Stimulated activated CD4-positive, alpha-beta T cell treated with anti-CD3 and anti-CD28 coated beads, Interleukin-4, amount 100 ng/mL, for 48 hours (primary cell): ENCODE measurements at places on chromosomes 16 and 17.

DNA sequence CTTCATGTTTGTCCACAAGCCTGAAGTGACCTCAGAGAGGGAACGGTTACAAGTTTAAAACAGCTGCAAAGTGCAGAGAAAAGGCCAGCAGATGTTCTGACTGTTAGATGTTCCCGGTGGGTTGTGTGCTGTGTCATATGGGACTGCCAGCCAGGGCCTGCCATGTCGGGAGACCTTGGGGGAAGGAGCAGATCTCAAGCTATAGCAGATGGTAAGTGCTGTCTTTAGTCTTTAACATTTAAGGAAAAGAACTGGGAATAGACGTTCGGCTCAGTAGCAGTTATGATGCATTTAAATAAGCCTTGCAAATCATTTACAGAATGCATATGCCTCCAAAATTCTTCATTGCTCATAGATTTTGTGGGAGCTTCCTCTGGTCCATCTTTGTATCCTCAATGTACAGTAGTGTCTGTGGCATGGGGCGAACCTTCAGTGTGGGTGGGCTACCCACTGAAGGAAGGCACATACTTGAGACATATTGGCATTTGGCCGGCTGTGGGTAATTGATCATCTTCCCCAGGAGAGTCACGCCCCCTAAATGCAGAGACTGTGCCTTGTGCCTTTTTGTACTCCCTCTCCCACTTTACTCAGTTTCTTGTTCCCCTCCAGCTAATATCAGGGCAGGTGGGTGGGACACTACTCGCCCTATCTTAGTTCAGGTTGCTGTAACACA is 131.9 kb downstream of the NPIPB5 start:
- DNase-seq, result no peak

DNA sequence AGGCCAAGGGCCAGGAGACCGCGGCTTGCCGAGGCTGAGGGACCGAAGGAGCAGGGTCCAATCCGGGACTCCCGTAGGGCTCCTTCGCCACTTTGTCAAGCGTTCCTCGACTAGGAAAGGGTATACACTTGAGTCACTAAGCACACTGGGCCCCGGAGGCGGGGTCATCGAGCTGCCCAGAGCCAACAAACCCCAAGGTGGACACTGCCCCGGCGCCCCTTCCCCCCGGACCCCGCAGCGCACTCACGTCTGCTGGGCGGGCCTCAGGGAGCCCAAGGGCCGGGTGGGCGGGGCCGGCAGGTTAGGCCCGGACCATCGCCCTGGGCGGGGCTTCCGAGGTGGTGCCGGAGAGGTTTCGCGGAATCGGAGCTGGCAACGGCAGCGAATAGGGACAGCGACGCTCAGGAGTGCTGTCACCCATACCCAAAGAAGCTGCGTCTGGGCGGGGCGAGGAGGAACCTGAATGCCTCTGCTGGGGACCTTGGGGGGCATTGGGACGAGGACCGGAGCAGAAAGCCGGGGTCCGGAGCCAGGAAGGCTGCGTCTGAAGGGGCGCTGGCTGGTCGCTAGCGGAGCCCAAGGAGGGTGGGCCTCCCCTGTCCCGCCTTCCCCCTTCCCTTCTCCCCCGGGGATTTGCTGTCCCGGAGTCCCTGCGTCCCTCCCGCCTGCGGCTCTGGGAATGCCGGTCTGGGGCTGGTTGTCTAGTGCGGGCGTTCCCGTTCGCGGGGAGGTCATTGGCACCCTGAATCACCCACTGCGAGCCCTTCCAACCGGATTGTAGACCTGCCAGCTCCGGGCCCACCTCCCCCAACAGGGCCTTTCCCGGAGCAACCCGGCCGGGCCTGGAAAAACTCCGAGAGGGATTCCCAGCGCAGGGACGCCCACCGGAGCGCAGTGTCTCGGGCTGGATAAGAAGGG is 118.2 kb upstream of the SMURF2 start:
- DNase-seq, result peak; percentile 74

- no peak for DNase-seq
These were observed 2.8 kb upstream of the PYCR1 start for GRCh38 chr17:81939881-81940385.

DNA sequence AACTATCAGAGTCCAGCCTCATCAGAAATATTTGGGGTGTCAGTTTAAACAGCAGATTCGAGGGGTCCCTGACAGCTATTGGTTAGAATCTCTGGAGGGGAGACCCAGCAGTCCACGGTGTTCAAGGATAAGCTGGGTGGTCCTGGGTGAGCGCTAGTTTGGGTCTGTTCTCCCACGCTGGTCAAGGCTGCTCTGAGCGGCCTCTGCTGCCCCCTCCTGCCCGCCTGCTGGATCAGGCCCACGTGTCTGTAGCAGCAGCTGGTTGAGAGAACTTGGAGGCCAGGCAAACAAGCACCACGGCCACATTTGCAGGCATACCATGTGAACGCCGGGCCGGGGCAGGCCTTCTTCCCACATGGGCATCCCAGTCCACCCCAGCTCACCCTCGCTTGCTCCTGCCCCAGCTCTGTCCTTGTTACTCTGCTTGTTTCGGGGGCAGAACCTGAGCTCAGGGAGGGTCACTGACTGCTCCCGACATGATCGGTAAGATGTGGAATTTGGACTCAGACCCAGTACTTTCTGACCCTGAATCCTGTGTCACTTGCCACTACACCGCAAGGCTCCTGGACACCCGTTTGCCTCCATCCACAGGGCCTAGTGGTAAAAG is 7.4 kb downstream of the FOXF1 start:
- no peak for DNase-seq

GRCh38 chr16:77468831-77469230 is 34.0 kb upstream of the ADAMTS18 start:
- DNase-seq, result no peak

DNA sequence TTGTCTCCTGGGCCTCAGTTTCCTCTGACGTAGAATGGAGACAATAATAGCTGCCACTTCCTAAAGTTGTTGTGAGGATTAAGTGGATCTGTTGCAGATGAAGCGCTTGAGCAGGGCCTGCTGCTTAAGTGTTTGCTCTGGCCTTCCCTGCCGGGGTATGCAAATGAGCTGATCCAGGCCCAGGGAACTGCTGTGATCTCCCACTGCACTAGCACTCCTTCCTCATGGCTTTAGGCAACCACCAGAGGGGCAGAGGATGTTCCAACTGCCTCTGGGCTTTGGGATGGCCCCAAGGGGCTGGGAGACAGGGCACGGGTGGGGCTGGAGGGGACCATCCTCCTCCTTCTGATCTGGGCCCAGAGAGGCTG is 6.2 kb downstream of the SBK1 start:
- no peak for DNase-seq

DNA sequence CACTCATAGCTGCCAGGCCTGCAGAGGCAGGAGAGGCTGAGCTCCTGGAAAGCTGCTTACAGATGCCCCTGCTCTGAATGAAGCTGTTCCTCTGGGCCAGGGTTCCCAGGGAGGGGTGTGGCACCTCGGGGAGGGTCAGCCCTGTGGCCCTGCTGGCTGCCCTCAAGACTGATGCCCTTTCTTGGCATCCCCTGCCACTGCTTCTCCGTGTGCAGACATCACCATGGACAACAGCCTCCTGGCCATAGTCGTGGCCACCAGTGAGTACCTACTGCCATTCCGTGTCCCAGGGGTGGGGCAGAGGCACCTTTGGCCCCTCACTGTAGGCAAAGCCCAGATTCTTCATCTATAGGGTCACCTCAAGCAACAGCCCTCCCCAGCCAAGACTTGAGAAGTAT is 8.9 kb downstream of the MRPL27 start:
- no peak for DNase-seq

DNA sequence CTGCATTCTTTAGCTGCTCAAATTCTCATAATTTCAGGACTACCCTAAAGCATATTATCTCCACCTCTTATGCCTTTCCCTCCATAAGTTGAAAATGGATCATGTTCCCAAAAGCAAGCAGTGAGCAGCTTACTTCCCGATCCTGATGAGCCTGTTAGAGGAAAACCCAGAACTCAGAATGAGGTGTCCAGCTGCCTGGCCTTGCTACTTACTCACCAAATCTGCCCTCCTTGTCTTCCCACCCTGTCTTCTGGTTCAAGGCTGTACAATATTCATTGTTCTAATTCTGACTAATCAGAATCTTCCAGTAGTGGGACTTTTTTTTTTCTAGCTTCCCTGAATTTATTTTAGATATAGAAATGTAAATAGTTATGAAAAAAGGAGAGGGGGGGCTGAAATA is 10.8 kb downstream of the LYRM1 start:
- DNase-seq, result no peak

GRCh38 chr16:81652798-81653505 is 126.1 kb upstream of the PLCG2 start:
- no peak for DNase-seq

GRCh38 chr17:69907132-69907847 is 167.7 kb upstream of the KCNJ16 start:
- DNase-seq, result no peak

- no peak for DNase-seq
These were observed 1.7 kb upstream of the CDH11 start for GRCh38 chr16:65123396-65124211.
